Skeletal muscle tissue (tissue), 5 donors: ENCODE measurements at places on chromosomes 12 and 14. TPM values are rescaled to one million over a fixed set of nuclear protein-coding genes. Genes with fewer than 3 reads are reported as not detected.

SEC23A gene
- 126 TPM for total RNA-seq

ADSS1 gene
- 89.8 TPM for total RNA-seq

AP5M1 gene
- total RNA-seq: 15.1 TPM

PUS7L gene
- total RNA-seq: 10.4 TPM

C12orf54 gene
- total RNA-seq: not detected

AJUBA gene
- total RNA-seq: 77.8 TPM

PPM1H gene
- total RNA-seq: 4.2 TPM

RD3L gene
- total RNA-seq: not detected

A2ML1 gene
- total RNA-seq: not detected

KCNK13 gene
- total RNA-seq: under 0.01 TPM

SLC17A8 gene
- total RNA-seq: under 0.01 TPM

PLEKHD1 gene
- under 0.01 TPM for total RNA-seq

DACT1 gene
- 32.4 TPM for total RNA-seq

MSI1 gene
- 1.0 TPM for total RNA-seq

CDKN1B gene
- 62.1 TPM for total RNA-seq

ADAM21 gene
- not detected for total RNA-seq

SRRM4 gene
- total RNA-seq: under 0.01 TPM

AMDHD1 gene
- total RNA-seq: under 0.01 TPM

GPRC5A gene
- total RNA-seq: 1.0 TPM

SERPINA3 gene
- total RNA-seq: not detected

RFLNA gene
- total RNA-seq: 2.6 TPM

PDZRN4 gene
- 1.6 TPM for total RNA-seq

OTUB2 gene
- total RNA-seq: 1.0 TPM

GLT1D1 gene
- 0.52 TPM for total RNA-seq

CAPZA3 gene
- total RNA-seq: not detected

WNT5B gene
- total RNA-seq: 30.3 TPM

IFI27 gene
- 1.6 TPM for total RNA-seq

CDKN3 gene
- total RNA-seq: 15.7 TPM

FAM90A1 gene
- 0.52 TPM for total RNA-seq

KCNH3 gene
- total RNA-seq: 0.52 TPM

MMP17 gene
- total RNA-seq: 6.3 TPM

SLC22A17 gene
- total RNA-seq: 12.5 TPM

KRT7 gene
- not detected for total RNA-seq

ETFBKMT gene
- 2.1 TPM for total RNA-seq

KRT85 gene
- 0.52 TPM for total RNA-seq

GLIPR1L1 gene
- total RNA-seq: not detected

SOAT2 gene
- under 0.01 TPM for total RNA-seq

CCDC196 gene
- not detected for total RNA-seq

E2F7 gene
- total RNA-seq: 1.0 TPM

TMEM233 gene
- total RNA-seq: 1.0 TPM

FAM186B gene
- total RNA-seq: not detected

TMEM260 gene
- 13.0 TPM for total RNA-seq

PPP2R3C gene
- total RNA-seq: 52.7 TPM

BCL7A gene
- 9.4 TPM for total RNA-seq

ADAM20 gene
- 2.1 TPM for total RNA-seq

VPS33A gene
- total RNA-seq: 16.2 TPM

TAS2R46 gene
- 3.1 TPM for total RNA-seq

KRT8 gene
- total RNA-seq: 1.6 TPM

KMT2D gene
- 26.1 TPM for total RNA-seq
